ENCODE measurements at places on chromosomes 11 and 22. TPM values are rescaled to one million over a fixed set of nuclear protein-coding genes. Genes with fewer than 3 reads are reported as not detected.
A peak's percentile ranks its signal among the peaks of the same experiment; 100 is the strongest.

GRCh38 chr11:116567721-116568242 lies 205.0 kb downstream of the BUD13 start:
- DNase-seq, result no peak

DNA sequence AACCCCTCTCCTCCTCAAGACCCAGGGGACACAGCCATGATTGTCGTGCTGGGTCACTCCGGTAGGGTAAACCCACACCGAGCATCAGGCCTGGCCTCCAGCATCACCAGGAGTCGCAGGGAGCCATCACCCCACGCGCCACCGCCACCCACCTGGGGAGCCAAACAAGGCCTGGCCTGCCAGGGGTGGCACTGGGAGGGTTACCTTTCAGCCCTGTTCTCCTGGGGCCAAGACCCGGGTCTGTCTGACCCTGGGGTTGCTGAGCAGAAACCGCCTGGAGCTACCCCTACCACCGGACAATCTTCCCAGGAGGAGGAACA lies 39.3 kb upstream of the NNMT start:
- no peak for DNase-seq

- DNase-seq, result no peak
Observed at GRCh38 chr22:26323013-26323412, 106.0 kb upstream of the ASPHD2 start.

Gene OR6M1
- not detected for total RNA-seq

DNA sequence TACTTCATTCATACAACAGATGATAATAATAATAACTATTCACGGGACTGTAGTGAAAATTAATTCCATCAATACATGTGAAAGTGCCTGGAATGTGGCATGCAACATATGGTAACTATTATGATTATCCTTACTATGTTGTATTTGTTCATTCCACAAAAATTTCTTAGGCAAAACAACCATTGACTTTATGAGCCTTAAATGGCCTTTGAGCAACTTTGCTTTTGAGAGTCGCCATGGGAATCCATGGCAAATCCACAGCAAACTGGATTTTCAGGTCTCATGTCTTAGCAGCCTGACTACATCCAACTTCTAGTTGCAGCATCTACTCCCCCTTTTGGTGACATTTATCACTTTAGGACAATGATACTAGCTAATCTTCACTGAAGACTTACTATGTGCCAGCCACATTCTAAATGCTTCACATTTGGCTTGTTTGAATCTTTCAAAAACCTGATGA lies 56.8 kb downstream of the SLC1A2 start:
- no peak for DNase-seq

- no peak for DNase-seq
Observed at GRCh38 chr11:95283650-95284049, 52.6 kb upstream of the SESN3 start.

DNA sequence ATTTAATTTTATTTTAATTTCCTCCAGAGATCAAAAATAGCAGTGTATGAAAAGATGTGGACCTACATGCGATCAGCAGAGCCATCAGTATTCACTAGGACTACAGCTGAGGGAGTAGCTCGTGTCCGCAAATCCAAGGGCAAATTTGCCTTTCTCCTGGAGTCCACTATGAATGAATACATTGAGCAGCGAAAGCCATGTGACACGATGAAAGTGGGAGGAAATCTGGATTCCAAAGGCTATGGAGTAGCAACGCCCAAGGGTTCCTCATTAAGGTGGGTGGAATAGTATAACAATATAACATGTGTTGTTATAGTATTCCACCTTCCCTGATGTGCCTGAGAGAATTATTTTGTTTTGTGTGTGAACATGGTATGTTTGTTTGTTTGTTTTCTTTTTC lies 88.3 kb downstream of the MSANTD4 start:
- DNase-seq, result no peak

GRCh38 chr11:79335681-79336080 lies 105.1 kb downstream of the TENM4 start:
- DNase-seq, result no peak

Gene CENPM
- 47.3 TPM for total RNA-seq

DNA sequence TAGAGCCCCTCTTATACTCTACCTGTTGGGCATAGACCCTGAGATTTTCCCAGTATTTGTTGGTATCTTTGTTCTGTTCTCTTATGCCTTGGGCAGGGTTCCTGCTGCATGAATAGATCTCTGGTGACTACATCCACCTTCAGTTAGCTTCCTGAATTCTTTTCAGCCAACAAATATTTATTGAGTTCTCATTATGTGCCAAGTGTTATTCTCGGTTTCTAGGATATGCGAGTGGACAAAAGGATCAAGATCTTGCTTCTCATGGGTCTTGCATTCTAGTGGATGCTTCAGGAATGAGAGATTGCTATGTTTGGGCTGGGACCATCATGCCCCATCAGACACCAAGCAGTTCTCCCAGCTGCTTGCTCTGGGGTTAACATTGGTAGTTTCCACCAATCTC lies 340.0 kb downstream of the METTL15 start:
- no peak for DNase-seq

DNA sequence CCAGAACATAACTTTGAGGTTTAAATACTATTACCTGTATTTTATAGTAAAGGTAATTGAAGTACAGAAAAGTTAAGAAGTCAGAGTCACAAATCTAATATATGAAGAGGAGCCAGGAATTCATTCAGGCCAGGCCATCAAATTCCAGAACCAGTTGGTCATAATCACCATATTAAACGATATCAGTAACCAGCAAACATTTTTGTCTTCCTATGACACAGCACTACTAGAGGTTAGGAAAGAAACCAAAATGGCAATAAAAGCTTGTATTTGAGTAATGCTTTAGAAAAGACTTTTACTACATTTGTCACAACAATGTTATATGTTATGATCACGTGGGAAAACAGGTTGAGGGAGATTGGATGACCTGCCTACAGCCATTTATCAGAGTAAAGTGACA lies 62.2 kb downstream of the DKK3 start:
- no peak for DNase-seq

Gene APLNR
- 3.9 TPM for total RNA-seq

DNA sequence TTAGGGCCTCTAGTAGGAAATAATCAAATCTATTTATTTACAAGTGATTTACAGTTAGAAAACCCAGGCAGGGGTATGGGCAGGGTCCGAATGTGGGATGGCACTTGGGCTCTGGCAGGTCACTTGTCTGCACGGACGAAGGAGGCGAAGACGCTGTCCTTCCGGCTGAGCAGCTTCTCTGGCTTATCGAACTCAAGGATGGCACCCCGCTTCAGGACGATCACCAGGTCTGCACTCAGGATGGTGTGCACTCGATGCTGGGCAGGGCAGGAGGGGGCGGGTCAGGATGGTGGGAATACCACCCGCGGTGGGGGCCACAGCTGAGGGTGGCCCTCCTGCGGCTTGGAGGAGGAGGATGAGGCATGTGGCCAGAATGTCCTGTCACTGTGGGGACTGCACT lies 4.4 kb upstream of the KCNJ11 start:
- no peak for DNase-seq

Gene PRDM11
- 13.1 TPM for total RNA-seq

- DNase-seq, result no peak
Observed at GRCh38 chr22:20964799-20965103, 2.3 kb upstream of the AIFM3 start.

DNA sequence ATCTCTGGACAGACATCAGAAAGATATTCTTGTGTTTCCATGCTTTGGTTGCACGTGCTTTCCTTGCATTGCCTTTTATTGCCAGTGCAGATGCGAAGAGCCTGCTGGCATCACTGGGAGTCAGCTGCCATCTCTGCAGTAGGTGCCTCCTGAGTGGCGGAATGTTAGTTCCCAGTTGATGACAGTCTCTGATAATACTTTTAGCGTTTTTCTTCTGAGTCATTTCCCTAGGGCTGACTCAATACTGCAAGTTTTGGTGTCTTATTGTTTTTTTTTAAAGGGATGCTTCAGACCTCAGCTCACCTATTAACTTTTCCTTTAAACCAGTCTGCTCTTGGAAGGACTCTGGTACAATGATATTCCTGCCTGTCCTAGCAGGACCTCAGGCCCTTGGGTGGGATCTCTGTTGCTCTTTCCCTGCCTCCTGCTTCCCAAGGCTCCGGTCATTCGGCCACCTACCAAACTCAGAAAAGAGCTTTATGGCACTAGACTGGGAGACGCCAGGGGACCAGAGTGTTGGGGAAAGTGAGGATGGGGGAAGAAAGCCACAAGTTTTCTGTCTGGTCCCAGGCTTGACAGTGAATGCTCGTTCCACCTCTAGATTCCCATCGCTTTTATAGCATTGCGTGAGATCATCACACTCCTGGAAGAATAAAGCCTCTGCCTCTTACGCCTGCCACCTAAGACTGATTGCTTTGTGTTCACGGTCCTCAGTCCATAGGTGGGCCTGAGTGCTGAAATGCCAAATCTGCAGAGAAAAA lies 308.7 kb downstream of the DDX10 start:
- DNase-seq, result no peak

DNA sequence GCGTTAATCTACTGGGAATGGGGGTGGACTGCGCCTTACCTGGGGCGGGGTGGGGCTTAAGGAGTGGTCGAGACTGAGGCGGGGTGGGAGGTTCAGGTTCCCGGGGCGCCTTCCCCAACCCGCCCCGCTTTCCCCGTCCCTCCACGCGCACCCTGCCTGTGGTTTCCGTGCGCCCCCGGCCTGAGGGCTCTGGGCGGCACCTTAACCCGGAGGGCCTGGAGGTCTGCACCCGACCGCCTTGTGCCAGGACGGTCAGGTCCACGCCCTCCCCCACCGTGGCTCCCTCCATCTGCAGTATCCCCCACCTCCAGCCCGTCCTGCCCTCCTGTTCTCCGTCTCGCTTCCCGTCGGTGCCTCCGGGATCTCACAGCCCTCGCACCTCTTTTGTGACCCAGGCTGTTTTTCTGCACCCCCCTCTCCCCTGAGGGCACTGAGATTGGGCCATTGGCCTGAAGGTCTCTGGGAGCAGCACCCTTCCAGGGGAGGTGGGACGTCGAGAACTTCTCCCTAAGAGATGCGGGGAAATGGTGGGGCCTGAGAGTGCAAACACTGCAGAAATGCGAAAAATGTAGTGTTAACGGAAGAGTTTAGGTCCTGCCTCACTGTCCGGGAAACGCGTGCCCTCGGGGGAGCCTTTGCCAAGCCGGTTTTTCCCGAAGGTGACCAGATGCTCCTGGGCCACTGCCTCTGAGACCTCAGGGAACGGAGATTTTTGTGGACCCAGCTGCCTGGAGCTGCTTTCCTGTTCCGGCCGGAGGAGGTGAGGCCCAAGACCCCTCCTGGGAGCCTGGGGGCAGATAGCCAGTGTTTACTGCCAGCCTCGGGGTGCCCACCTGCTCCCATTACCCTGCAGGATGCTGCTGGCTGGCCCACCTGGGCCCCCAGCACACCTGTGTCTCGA lies 1.2 kb upstream of the ASCL2 start:
- no peak for DNase-seq

DNA sequence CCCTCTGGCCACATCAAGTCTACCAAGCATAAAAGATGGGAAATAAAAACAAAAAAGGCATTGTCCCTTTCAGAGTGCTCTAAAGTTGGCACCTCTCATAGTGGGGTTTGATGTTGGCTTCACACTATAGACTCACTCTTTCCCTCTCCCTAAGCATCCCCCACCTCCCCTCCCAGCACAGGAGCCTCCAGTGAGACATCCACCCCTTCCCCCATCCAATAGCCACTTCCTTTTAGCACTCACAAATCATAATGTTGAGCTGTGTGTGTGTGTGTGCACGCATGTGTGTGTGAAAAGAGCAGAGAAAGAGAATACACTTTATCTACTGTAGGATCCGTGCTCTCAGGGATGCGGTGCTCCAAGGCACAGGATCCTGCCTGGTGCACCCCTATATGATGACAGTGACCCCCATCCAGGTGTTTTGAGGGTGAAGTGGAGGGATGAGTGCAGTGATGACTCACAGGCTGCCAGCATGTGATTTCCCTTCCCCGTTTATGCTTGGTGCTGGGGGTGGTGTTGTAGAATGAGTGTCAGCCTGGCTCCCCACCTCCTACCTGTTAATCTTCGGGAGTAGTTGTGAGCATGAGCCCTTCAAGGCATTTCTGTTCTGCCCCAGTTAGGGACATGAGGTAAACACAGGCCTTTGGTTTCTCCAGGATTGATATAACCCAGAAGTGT lies 235.2 kb upstream of the B3GAT1 start:
- DNase-seq, result no peak

- peak; percentile 37 for DNase-seq
Observed at GRCh38 chr11:61787928-61788491, 4.4 kb downstream of the TMEM258 start.
